GM12864 (cell line): ENCODE measurements at places on chromosomes 7 and 10.

GRCh38 chr7:65827366-65827765 is 45.5 kb upstream of the VKORC1L1 start:
- no peak for DNase-seq

GRCh38 chr10:9965341-9965740 is 1052.3 kb upstream of the CELF2 start:
- no peak for DNase-seq

DNA sequence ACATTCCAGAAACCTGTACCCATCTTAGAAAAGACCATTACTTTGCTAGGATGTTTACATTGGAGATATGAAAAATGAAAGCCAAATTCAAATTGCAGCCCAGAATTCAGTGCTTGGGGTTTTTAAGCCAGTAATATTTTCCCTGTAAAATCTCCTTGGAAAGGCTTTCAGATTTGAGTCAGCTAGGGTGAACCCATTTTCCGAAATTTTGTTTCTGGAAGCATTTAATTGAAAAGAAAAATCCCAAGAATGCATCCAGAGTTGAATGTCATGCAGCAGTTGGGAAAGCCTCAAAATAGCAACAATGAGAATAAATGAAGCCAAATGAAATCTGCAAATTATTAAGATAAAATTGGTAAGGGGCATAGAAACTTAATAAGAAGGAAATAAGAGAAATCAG is 106.4 kb downstream of the BMPER start:
- DNase-seq: no peak

DNA sequence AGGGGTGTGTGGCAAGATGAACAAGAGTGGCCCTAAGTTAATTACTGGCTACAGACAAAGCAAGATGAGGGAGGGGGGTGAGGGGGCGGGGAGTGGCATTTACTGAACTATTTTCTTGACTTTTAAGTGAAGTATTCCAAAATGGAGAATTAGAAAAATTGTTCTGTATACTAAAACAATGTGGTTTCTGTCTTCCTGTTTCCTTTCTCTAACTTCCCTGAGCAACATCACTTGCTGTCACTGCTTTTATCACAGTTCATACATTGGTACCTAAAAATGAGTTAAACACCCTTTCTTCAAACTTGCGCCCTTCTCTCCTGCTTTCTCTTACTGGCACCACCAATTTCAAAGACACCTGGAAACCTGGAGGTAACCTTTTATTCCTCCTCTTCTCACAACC is 21.6 kb downstream of the PDZD8 start:
- no peak for DNase-seq

- no peak for DNase-seq
These were observed 899.1 kb upstream of the ZWINT start for GRCh38 chr10:57260175-57260574.

DNA sequence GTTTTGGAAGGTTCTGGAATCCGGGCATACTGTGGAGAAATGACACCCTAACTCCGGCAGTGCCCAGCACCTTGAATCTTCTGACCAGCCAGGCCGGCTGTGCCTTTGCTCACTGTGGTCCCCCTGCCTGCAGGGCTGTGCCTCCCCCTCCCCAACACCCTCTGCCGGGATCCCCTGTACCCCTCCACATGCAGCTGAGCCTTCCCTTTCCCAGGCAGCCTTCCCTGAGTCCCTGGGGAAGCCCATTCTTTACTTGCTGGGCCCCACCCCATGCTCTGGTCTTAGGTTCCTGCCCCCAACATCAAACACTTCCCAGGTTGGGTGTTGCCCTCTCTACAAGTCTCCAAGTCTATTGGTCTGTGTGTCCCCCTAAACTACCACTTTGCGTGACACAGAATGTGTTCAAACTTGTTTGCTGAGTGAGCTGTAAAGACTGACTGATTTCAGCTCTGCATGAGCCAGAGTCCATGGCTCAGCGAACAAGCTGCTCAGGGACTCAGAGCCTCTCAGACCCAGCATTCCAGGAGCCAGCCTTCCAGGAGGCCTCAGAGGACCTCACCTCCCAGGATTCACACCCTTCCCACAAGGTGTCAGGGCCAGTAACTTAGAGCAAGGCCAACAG is 31.6 kb downstream of the CALML5 start:
- DNase-seq: no peak

GRCh38 chr10:77532068-77532467 is 105.5 kb downstream of the KCNMA1 start:
- no peak for DNase-seq

DNA sequence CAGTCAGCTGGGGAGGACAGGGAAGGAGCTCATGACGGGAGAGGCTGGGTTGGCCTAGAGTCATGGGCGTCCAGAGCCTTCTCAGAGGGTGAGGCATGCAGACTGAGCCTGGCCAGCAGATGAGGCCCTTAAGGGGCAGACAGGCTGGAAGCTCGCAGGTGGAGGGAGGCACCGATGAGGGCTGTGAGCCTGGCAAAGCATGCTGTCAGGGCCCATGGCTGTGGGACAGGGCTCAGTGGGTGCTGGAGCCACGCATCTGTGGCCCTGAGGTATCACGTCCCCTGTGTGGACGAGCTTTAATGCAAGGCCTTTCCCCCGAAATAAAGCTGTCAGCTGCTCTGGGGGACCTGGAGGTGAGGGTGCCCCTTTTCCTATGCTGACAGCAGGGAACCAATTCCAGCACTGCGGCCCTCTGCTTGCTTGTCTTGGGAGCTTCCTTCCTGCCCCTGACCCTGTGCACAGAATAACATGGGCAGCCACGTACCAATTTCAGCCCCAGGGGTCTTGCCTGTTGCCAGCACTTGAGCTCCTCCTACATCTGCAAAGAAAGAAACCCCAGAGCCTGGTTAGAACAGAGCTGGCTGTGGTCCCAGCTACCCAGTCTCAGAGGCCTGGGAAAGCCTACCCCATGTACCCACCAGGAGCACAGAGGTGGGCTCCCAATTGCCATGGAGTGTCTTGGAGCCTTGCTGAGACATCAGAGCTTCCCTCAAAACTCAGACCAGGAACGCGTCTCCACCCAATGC is 20.6 kb downstream of the TMEM273 start:
- DNase-seq: no peak

DNA sequence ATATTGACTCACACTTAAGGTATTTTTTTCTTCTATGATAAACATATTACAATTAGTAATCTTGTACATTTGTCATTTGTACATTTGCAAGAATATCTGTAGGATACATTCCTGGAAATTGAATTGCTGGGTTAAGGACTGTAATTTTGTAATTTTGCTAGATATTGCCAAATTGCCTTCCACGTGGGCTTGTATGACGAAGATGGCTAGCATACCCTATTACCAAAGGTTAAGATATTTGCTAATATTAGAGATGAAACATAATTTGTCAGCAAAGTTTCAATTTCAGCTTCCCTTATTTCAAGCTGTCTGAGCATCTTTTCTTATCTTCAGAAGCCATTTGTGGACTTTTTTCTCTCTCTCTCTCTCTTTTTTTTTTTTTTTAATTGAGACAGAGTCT is 1.0 kb upstream of the LYZL2 start:
- no peak for DNase-seq

DNA sequence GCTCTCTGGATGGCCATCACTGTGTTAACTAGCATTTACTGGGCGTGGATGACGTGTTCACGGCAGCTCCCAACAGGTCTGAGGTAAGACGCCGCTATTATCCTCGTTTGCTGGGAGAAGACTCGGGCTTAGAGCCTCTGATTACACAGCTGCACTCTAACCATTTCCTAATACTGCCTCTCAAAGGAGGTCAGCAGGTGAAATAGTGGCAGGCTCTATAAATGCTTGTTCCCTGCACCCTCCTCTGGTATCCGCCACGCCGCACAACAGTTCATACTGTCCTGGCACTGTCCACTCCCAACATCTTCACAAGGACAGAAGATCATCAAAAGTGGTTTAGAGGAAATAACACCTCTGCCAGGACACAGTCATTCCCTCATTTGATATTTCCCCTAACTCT is 28.3 kb downstream of the HIPK2 start:
- no peak for DNase-seq
